ENCODE measurements at places on chromosomes 7 and 10.

DNA sequence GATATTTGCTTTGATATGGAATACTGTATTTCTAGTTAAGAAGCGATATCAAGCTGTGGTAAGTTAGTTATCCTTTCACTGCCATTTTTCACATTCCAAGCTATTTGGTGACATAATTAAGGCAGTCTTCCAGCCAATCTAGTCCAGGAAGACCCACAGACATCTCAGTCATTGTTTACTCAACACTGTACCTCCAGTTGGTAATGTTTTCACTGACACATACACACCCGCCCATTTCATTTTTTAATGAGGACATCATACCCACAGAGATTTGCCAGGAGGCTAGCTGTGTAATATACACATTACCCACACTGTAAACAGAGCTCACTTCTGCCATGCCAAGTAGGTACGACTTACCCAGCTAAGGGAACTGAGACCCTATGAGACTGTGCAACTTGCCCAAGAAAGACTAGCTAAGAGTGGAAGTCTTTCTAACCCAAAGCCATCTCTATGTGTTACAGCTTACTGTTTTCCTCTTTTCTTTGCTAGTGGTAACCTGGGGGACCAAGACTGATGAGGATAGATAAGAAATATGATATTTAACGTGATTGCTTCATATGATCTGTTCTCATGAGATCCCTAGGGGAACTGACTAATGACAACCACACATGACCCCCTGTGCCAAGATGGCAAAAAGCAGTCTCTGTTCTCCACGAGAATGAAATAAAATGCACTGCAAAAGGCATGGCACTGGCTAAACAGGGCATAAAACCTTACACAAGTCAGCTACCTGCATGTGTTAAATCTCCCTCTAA, 179.0 kb downstream of the DGKI start:
- no peak for DNase-seq

DNA sequence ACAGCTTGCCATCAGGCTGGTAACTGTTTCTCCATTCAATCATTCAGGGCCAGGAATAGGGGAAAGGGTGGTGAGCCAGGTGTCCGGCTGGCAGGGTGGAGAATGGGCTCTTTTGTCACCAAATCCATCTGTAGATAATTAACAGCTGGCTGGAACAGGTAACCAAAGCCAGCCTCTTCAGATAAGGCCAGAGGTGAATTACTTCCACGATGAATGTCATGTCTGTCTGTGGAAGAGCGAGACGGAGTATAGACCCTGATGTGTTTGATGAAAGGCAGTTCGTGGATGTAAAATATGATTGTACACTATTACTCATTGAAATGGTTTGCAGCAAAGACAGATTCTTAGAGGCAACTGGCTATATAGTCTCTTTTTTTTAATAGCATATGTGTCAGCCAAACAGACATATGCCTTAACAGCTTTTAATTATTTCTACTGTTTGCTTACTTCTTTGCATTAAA, 149.8 kb downstream of the KLF6 start:
- no peak for DNase-seq

GRCh38 chr7:106560482-106560881, 100.5 kb downstream of the CCDC71L start:
- DNase-seq, result no peak

- no peak for DNase-seq
Observed at GRCh38 chr10:100826983-100827818, 81.8 kb downstream of the PAX2 start.

GRCh38 chr7:101527844-101528667, 101.0 kb downstream of the MYL10 start:
- DNase-seq, result no peak

DNA sequence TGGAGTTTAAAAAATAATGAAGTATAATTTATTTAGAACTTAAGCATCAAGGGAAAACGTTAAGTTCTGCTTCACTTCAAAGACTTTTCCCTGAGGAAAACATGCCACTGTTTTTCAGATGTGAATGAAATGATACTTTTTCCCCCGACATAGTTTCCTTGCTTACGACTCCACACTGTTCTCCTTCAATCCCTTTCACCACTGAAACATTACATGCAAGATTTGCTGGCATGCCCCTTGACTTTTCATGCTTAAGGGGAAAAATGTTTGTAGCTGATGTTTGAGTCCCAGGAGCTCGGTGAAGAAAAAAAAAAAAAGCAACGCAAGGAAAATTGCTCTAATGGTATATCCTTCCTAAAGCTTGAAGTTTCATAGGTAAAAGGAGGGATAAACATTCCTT, 10.0 kb downstream of the GLI3 start:
- no peak for DNase-seq

DNA sequence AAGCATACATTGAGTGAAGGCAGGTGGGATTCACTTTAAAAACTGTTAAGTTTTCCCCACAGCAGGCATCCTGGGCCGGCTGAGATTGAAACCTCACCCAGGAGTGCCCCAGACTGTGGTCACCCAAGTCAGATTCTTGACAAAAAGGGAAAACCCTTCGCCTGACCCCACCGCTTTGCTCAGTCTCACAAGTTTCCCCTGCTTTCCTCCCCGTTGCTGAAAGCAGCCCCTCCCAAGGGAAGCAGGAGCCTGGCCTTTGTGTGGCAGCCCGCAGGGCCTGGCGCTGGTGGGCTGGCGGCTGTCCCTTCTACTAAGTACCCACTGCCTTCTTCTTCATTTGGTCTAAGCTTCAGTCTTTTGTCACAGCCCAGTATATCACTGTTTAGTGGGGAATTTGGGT, 16.0 kb downstream of the RNF32 start:
- no peak for DNase-seq

DNA sequence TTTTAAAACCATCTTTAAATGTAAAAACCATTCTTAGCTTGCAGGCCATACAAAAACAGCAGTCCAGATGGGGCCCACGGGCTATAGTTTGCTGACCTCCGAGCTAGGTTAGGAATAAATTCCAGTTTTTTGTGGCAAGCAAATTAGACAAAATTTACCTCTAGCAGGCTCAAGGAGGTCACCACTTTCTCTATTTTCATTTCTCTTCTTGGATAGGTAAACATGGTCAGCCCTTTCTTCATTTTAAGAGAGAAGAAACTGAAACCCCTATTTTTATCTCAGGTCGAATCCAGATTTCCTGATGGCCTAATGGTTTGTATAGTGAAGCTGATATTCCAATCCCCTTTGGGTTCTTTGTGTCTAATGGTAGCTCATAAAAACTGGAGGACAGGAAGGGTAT, 10.7 kb downstream of the IKZF5 start:
- DNase-seq, result no peak

GRCh38 chr7:122885583-122886356, 490 bp downstream of the CADPS2 start:
- no peak for DNase-seq

- DNase-seq, result no peak
Observed at GRCh38 chr7:20299647-20300312, 30.9 kb upstream of the ITGB8 start.

GRCh38 chr10:110365356-110366143, 60.8 kb upstream of the SMNDC1 start:
- DNase-seq, result no peak

DNA sequence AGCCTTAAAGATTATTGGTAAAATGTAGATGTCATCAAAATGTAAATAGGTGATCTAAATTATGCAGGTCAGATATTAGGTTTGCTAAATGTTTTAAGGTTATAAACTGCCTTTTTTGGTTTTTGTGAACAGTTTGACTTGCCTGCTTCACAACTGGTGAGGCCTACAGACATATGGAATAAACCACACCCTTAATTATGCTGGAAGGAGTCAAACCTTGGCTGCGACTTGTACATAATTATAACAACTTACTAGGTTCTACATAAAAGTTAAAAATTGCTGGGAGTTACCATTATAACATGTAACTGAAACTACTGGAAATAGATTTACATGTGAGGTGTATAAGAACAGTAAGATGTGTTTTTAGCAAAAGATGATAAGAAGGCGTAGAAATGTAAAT, 31.5 kb upstream of the OPTN start:
- DNase-seq, result no peak

GRCh38 chr10:6297951-6298381, 95.2 kb downstream of the PFKFB3 start:
- DNase-seq, result no peak

- no peak for DNase-seq
Observed at GRCh38 chr7:41232086-41232485, 470.8 kb downstream of the INHBA start.

- no peak for DNase-seq
Observed at GRCh38 chr10:43453266-43453831, 16.4 kb downstream of the ZNF487 start.

- DNase-seq, result no peak
Observed at GRCh38 chr7:123096434-123096833, 100.9 kb upstream of the TAS2R16 start.

GRCh38 chr10:127997937-127998336, 91.0 kb downstream of the PTPRE start:
- no peak for DNase-seq

DNA sequence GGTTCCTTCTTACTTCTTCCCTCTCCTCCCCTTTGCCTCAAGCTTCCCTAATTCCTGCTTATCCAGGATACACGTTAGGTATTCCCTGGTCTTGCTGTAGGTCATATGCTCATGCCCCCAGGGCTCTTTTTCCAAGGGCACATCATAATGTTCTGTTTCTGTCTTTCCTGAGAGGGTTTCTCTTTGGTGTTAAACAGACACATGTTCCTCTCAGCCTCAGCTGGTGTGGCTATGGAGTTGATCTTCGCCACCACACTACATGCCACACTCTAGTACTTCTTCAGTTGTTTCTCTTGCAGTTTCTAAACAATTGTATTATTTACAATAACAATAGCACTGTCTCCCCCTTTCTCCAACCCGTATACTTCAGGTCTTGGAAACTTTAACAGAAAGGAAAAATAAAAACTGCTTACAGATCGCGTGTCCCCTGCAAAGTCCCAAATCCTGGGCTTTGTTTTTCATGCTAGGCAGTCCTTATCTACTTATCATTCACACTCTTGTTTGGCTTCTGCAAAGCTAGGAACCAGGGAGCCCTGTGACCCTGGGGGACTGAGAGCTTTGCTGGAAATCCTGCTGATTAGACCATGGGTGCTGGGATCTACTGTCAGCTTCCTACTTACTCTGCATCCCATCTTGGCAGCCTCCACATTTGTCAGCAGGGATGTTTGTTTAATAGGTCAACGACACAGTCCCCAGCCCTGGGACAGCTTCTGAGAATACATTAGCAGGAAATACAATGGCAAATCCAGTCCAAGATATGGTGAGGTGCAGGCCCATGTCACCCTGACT, 193.9 kb upstream of the BMPER start:
- DNase-seq, result no peak

GRCh38 chr10:109929501-109930219, 6.3 kb upstream of the XPNPEP1 start:
- DNase-seq, result no peak

DNA sequence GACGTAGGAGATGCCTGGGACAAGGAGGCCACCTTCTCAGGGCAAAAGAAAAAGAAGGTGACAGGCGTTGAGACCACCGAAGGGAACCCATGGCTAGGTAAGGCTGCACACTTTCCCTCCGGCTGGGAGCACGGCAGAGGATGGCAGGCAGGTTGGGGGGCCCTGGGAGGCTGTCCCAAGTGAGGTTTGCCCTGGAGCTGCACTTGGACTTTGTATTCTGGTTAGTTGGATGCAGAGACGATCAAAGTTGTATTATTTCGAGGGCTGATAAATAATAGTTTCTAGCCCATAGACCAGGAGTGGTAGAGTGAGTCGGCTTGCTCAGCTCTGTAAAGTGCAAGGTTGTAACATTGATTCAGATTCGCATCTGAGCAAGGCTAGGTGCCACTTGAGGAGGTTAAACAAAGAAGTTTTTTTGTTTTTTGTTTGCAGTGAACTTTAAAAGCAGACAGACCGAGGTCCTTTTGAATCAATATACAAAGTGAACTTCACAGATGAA, 608 bp downstream of the ENTPD7 start:
- no peak for DNase-seq

- peak; percentile 80 for DNase-seq
Observed at GRCh38 chr10:77873536-77874380, 52.8 kb downstream of the DLG5 start.

DNA sequence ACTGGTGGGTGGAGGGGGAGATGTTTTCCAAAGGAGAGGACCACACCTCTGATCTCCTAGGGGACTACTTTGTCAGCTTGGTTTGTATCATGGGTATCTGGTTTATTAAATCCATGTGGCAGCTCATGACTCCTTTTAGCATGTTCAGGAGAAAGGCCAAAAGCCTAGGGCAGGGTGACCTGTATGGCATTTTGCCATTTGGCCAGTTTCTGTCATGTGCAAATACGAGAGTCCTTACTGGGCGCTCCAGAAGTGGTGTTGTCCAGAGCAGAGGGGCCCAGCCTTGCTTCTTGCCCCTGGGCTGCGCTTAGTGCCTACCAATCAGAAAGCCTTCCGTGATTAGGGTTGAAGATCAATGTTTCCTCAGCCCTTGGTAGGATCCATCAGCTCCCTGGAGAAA, 31.0 kb downstream of the ADRA2A start:
- DNase-seq, result no peak

DNA sequence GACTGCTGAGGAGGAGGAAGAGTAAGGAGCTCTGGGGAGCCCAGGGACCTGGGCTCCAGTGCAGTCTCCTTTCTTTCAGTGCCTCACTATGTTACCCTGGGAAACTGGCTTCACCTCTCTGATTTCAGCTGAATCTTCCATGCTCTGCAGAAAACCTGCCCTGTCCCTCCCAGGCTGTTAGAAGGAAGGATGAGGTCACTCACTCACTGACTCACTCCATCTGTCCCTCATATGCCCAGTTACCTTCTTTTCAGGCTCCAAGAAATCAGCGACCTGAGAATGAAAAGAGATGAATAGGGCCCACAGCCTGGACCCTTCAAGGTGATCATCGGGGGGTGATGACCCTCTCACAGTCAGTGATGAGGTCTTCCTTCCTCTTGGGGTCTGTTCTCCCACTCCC, 481 bp downstream of the SFTPA2 start:
- no peak for DNase-seq

DNA sequence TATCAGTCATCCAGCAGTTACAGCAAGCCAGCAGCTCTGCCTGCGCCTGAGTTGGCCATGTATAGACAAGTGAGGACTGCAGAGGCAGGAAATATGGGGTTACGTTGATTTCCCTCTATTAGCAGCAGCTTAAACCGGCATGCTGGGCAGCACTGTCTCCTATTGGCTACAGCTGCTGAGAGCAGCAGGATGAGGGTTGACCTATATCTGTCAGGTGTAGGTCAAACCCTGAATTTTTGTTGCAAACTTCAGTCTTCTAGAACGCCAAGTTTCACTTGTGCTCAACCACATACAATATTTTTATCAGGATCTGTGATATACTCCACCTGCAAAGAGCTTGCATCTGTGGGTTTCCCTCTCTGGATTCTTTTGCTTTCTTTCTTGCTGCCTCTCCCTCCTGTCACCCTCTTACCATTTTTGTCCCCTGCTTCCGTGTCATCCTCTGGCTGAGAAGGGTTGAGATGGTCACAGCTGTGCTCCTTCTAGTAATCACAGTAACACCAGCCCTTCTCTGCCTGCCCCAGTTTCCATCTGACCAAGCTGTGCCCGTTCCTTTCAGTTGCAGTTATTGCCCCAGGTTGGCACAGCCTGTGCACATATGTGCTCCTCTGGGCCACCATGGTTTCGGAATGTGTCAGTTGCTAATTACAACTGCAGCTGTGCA, 23.8 kb upstream of the GLCCI1 start:
- no peak for DNase-seq

GRCh38 chr7:142172932-142173331, 61.4 kb downstream of the MGAM2 start:
- DNase-seq, result no peak
